NCI-H1105 treated with DMSO at 0.1 percent for 48 hours (cell line): ENCODE measurements at places on chromosomes 2 and 18.

- DNase-seq: peak; percentile 71
Observed at GRCh38 chr2:107808959-107809358, 17.7 kb upstream of the RGPD4 start.

- no peak for DNase-seq
Observed at GRCh38 chr2:41994233-41994637, 53.6 kb upstream of the PKDCC start.

DNA sequence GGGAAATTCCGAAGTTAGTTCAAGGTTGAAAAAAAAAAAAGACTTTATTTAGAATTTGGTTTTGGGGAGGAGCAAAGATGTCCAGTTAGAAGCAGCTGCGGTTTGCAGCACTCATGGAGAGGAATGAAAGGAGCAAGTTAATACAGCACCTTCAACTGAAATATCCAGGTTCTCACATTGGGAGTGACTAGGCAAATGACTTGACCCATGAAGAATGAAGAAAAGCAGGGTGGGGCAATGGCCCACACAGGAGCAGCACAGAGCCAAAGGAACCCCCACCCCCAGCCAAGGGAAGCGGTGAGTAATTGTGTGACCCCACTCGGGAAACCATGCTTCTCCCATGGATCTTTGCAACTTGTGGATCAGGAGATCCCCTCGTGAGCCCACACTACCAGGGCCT is 32.8 kb downstream of the ZNF892 start:
- no peak for DNase-seq

DNA sequence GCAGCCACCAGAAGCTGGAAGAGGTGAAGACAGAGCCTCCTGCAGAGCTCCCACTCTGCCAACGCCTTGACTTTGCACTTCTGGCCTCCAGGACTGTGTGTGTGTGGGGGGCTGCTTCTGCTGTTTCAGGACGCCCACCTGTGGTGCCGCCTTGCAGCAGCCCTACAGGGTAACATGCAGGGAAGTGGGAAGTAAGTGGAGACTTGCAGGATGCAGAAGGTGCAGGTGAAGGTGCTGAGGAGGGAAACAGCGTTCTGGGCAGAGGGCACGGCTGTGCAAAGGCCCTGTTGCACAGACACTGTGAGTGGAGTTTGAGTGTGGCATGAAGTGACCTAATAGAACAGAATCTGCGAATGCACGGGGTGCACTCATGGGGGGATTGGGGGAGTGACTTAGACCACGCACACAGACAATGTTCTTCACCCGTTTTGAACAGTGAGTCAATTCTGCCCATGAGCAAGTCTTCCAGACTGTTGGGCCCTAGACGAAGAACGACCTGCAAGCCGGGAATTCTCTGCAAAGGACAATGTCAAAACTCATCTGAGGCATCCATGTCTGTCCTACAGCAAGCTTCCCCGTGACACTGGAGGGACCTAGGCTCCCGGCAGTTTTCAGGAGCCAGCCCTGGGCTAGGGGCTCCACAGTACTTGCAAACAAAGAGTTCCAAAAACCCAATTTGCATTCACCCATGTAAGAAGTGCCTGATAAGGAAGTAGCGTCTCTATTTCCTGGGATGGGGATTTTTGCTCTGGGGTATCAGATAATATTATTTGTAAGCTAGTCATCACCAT is 19.0 kb downstream of the MBP start:
- DNase-seq: no peak

- no peak for DNase-seq
Observed at GRCh38 chr2:159545085-159545484, 71.3 kb downstream of the BAZ2B start.

GRCh38 chr2:82498777-82499443 is 1960.2 kb downstream of the SUCLG1 start:
- DNase-seq: no peak
